ENCODE measurements at places on chromosomes 4 and X. TPM values are rescaled to one million over a fixed set of nuclear protein-coding genes. Genes with fewer than 3 reads are reported as not detected.

The TXK gene
- total RNA-seq: 1.9 TPM

DNA sequence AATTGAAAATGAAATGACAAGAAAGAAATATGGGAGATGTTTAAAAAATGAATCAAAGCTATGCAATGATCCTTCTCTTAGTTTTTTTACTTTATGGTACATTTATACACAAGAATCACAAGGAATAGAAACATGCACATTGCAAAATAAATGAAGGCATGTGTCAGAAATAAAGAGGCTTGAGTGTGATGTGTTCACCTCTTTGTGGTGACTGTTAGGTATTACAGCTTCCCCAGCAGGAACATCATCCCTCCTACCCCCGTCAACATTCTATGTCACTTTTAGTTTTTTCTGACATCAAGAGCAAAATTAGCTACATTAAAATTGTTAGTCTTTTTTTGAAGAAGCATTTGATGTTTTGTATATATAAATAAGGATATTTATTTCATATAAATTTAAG lies 214.8 kb downstream of the SLC4A4 start:
- no peak for DNase-seq

The CSAG3 gene
- total RNA-seq: not detected

The SUPT20HL1 gene
- not detected for total RNA-seq

The F8A1 gene
- total RNA-seq: 0.89 TPM

The SATL1 gene
- total RNA-seq: 0.18 TPM

- no peak for DNase-seq
Measured at GRCh38 chr4:111854494-111855087, 290.7 kb upstream of the FAM241A start.

- no peak for DNase-seq
Measured at GRCh38 chr4:42607011-42607726, 49.7 kb downstream of the ATP8A1 start.

The TMPRSS11E gene
- not detected for total RNA-seq

The TAF7L gene
- 0.08 TPM for total RNA-seq

DNA sequence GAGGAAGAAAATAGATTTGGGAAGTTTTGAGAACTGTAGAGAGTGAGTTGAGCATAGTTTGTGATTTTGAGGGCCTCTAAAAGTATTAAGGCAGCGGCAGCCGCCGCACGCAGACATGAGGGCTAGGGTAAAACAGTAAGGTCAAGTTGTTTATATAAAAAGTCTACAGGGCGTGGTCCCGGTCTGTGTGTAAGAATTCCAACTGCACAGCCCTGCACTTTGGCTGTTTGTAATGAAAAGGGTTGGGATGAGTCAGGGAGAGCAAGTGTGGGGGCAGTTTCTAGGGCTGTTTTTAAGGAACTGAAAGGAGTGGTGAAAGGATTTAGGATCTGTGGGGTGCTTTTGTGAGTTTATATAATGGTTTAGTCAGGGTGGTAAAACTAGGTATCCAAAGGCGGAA lies 55.0 kb downstream of the BEX3 start:
- peak; percentile 57 for DNase-seq

- no peak for DNase-seq
Measured at GRCh38 chr4:174528226-174528625, 5.9 kb upstream of the HPGD start.

- no peak for DNase-seq
Measured at GRCh38 chrX:47145395-47146120, 537 bp downstream of the RBM10 start.

DNA sequence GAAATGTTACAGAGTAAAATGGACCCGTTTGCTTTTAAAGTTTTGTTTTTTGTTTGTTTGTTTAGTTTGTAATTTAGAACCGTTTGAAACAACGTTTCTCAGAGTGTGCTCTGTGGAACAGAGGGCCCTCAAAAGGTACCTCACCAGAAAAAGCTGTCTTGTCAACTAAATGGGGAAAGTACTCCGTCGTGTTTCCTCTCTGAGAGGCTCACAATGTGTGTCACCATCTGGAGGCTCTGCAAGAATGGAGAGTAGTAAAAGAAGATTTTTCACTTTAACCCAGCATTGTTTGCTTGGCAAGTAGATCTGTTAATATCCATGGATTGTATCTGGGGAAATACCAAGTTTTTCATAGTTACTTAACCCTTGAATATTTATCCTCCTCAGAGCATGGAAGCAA lies 1.5 kb upstream of the ENPEP start:
- DNase-seq: no peak

- no peak for DNase-seq
Measured at GRCh38 chrX:135421932-135422809, at the start of gene SMIM10L2A. TSS of gene SMIM10L2A (plus strand) at chrX:135421944. CDS start at chrX:135422132, 188 bp downstream.

The SSX1 gene
- not detected for total RNA-seq

GRCh38 chrX:10103023-10103422 lies 53.8 kb upstream of the CLCN4 start:
- DNase-seq: no peak

DNA sequence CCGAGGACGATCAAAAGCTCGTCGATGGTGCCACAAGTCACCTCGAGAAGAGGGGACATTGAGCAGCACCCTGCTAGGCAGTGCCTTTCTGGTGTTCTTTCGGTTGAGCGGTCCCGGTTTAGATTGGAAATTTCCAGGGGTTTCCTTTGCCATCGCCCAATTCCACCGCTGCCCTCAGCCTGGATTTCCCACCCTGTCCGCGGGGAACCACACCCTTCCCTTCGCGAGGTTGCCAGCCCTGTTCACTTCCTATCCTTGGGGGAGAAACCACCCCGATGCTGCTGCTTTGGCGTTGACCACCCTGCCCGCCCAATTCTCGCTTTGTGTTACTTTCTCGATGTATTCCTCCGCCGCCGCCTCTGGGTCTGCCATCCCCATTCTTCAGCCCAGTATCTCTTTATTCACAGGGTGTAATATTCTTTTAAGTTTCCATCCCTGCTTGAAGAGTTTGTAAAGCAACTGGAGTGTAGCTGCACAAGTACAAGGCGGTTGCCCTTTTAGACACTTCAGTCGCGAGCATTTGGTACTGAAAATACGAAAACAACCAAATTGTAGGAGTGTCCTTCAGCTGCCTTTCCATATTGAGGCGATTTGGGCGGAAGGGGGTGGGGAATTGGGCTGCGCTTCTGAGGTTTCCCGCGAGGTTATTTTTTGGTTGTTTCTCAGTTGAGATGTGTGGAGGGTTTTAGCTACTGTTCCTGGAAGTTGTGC lies 1.1 kb downstream of the OGT start:
- DNase-seq: peak; percentile 51

The YY2 gene
- total RNA-seq: 1.7 TPM

The FGF13 gene
- total RNA-seq: 7.0 TPM

The TMEM35A gene
- total RNA-seq: not detected

- DNase-seq: no peak
Measured at GRCh38 chr4:152359208-152360044, 176.5 kb downstream of the FBXW7 start.

- peak; percentile 14 for DNase-seq
Measured at GRCh38 chr4:88791274-88791673, 93.6 kb upstream of the NAP1L5 start.

- DNase-seq: no peak
Measured at GRCh38 chrX:24498181-24498580, 33.1 kb downstream of the PDK3 start.

The STPG2 gene
- not detected for total RNA-seq

The DCAF12L2 gene
- not detected for total RNA-seq

GRCh38 chr4:71648448-71648847 lies 135.4 kb downstream of the GC start:
- no peak for DNase-seq

DNA sequence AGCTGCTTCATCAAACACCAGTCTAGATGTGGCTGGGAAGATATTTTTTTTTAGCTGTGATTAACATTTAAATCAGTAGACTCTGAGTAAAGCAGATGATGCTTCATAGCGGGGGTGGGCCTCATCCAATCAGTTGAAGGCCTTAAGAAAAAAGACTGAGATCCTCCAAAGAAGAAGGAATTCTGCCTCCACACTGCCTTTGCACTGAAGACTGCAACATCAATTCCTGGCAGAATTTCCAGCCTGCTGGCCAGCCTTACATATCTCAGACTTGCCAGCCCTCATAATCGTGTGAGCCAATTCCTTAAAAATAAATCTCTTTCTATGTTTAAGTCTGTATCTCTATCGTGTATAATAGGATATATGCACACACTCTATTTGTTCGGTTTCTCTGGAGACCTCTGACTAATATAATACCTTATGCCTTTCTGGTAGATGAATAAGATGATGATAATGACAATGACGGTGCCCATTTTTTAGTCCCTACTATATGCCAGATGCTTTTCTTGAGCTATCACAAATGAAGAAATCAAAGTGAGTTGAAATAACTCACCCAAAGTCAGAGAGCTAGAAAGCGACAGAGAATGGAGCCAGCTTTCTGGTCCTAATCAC lies 66.1 kb upstream of the SOD3 start:
- no peak for DNase-seq

GRCh38 chr4:153016592-153016991 lies 80.5 kb downstream of the FHDC1 start:
- DNase-seq: no peak

GRCh38 chrX:10117864-10118377 lies 38.9 kb upstream of the CLCN4 start:
- no peak for DNase-seq

The ITM2A gene
- not detected for total RNA-seq

The STATH gene
- total RNA-seq: not detected

DNA sequence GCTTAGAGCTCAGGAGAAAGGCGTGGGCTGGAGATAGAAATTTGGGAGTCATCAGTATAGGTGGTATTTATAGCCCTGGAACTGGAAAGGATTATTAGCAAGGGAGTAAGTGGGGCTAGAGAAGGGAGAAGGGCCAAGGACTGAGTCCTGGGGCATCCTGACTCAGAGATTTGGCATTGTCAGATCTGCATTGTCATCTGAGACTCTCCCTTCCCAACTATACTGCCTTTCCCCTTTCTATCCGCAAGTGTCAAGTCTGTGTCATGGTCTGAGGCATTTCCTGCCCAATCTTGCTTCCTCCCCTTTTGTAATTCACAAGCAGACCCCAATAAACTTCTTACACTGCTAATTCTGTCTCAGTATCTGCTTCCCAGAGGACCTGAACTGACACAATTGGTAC lies 24.4 kb upstream of the SLC25A43 start:
- peak; percentile 40 for DNase-seq

DNA sequence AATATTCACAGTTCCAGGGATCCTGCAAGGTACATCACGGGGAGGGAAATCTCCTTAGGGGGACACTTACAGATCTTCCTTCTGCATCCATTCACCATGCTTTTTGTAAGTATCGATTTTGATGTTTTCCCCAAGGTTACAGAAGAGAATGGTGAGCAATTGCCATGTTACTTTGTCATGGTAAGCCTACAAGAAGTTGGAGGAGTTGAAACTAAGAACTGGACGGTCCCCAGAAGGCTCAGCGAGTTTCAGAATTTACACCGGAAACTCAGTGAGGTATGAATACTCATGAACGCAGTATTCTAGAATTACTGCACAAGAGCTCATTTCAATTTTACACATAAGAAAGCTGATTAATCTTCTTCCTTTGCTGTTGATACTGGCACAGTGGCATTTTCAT lies 53.9 kb downstream of the LRP2BP start:
- DNase-seq: no peak

- DNase-seq: no peak
Measured at GRCh38 chr4:48081196-48081595, 52.9 kb downstream of the TXK start.

The SAGE1 gene
- total RNA-seq: not detected

The SH3D19 gene
- total RNA-seq: 6.9 TPM

GRCh38 chrX:68429216-68429615 lies 4.1 kb downstream of the OPHN1 start:
- peak; percentile 79 for DNase-seq

DNA sequence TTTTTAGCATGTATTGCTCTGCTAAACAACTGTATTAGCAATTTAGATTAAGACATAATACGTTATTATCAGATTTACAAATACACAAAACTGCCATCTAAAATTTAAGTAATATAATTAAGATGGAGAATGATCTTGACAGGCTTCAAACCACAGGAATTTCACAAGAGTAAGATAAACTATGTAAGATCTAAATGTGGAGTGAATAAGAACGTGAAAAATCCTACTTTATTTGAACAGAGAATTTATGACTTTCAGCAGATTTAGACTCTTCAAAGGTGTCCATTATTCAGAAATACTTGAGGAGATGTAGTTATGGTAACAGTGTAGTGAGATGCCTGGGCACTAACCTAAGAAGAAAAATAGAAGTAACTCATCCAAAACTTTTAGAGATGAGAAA lies 73.2 kb downstream of the SLC4A4 start:
- DNase-seq: no peak

DNA sequence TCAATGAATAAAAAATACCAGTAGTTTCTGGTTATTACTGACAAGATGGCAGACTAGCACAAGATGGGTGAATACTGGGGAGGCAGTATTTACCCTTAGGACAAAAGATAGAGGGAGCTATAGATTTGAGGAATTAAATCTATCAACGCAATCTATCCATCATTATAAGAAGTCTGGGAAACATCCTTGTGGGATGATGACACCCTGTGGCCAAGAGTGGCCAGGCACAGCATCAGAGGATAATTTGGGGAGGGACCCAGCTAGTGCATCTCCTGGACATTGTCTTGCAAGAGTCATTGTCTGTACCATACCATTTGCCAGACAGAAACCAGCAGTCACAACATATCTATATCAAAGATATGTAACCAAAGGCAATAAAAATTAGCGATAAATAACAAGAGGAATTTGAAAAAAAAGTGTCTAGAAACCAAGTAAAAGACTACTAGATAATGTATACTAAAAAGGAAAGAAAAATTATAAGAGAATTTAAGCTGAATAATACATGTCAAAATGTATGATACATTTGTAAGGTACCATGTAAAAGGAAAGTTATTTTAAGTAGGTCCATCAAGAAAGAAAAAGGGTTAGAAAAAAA lies 22.9 kb downstream of the KCTD8 start:
- no peak for DNase-seq

GRCh38 chrX:11334165-11334564 lies 41.0 kb downstream of the AMELX start:
- no peak for DNase-seq

The FABP2 gene
- not detected for total RNA-seq

DNA sequence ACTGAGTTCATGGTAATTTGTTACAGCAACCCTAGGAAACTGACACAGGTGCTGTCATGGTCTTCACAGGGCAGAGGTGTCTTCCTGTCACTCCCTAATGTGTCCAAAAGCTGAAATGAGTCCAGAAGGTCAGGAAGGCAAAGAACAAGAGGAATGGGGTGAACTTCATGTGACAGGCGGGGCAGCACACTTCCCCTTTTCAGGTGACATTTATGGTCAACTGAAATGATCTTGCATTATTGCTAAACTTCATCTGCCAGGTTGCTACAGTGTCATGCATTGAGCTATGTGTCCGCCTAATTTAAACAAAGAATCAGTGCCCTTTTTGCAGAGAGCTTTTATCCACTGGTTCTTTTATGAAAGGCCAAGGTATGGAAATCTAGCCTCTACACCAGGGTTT lies 15.9 kb upstream of the CCDC149 start:
- DNase-seq: no peak

- DNase-seq: no peak
Measured at GRCh38 chr4:83067058-83067639, 32.2 kb downstream of the COPS4 start.

The PAGE1 gene
- total RNA-seq: not detected

- DNase-seq: no peak
Measured at GRCh38 chr4:176999935-177000543, 207.3 kb upstream of the VEGFC start.

- peak; percentile 79 for DNase-seq
Measured at GRCh38 chrX:80765220-80765625, 44.5 kb downstream of the BRWD3 start.
